ENCODE measurements at places on chromosomes 2 and 18. TPM values are rescaled to one million over a fixed set of nuclear protein-coding genes. Genes with fewer than 3 reads are reported as not detected.

C2orf66 gene
- total RNA-seq = not detected

DNA sequence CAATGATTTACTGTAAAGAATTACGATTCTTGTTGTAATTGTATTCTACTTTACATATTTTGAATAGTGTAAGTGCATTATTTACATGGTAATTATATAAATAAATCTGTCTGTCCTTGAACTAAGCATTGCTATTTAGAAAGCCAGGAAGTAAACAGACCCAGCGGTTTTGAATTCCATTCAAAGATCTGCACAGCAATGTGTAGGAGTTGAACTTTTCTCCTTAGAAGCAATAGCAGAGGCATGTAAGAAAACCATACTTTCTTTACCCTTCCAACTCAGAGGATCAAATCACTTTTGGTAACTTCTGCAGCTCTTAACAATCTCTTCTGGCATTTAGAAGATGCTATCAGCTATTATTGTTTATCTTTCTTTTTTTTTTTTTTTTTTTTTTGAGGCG is 109.2 kb upstream of the VRK2 start:
- DNase-seq = no peak

GRCh38 chr18:6373187-6373586 is 41.5 kb downstream of the L3MBTL4 start:
- DNase-seq = no peak

GRCh38 chr2:235726554-235726953 is 232.7 kb downstream of the AGAP1 start:
- no peak for DNase-seq

DNA sequence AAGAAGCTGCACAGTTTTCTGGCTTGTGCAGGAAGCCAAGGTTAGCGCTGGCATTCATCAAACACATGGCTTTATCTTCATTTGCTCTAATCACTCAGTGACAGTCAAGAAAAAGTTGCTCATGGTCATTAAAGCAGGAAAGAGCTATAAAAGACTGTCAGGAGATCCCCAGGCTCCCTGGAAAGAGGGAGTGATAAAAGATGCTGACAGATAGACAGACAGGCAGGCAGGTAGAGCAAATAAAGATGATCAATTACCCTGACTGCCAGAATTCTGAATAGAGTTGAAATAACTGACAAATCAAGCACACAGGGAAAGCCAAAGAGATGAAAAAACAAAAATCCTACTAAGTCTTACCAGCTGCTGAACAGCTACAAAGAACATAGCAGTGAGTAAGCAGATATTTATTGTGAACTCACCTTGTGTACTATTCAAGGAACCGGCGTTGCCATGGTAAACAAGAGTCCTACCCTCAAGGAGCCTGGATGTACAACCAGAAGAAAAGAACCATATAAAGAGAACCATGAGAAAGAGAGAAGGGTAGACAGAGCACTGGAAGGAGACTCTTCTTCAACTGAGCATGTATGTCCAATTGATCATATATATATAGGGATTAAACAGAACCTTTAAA is 68.0 kb downstream of the RNF152 start:
- DNase-seq = no peak

DNA sequence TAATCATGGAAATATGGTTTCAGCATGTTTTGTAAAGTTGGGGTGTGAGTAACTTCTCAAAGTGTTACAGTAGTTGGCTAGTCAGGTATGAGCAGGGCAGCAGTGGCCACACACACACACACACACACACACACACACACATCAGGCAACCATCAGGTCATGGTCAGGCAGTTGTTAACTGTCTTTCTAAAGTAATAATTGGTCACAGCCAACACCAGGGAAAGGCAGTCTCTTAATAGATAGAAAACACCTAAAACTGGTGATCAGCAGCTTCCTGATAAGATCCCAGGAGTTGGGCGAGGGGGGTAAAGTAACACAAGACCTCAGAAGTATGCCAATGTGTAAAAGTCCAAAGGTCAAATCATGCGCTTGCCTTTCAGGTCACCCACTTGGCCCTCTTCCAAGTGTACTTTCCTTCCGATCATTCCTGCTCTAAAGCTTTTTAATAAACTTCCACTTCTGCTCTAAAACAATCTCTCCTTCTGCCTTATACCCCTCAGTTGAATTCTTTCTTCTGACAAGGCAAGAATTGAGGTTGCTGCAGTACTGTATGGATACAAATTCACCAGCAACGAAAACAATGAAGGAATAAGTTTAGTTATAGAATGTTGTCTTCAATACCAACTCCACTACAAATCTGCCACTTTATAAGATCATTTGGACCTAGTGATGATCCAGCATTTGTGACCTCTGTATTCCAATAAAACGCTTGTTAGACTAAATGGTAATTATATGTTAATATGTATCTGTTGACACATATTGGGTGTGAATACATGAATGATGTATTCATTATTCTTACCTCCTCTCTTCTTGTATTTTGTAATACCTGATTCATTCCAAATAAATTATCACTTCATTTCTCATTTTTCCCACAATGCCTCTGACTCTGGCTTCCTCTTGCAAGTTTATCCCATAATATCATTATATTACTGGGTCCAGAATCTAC is 254.3 kb downstream of the METTL4 start:
- DNase-seq = no peak

STAT4 gene
- 4.8 TPM for total RNA-seq

DNA sequence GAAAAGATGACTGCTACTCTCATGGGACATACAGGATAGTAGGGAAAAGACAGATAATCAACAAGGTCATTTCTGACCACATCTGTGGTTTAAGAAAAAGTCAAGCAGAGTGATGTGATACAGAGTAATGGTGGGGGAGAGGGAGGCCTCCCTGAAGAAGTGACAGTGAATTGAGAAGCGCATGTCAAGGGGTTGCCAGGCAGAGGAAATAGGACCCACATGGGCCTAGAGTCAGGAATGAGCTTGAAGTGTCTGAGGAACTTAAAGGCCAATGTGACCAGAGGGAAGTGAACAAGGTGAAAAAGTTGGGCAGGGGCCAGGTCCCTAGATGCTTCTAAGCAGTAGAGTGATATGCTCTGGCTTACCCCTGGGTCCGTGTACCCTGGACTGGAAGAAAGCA is 113.5 kb upstream of the PPP1CB start:
- DNase-seq = no peak

- peak; percentile 67 for DNase-seq
Measured at GRCh38 chr18:3345885-3346284, 84.0 kb downstream of the MYL12B start.

GRCh38 chr18:13735681-13736080 is 9.2 kb downstream of the RNMT start:
- DNase-seq = no peak

GRCh38 chr2:157271590-157272203 is 14.2 kb downstream of the GALNT5 start:
- DNase-seq = no peak

ATP6V1C2 gene
- total RNA-seq = 12.1 TPM

ALK gene
- 0.41 TPM for total RNA-seq

- no peak for DNase-seq
Measured at GRCh38 chr18:68179811-68180210, 535.1 kb downstream of the TMX3 start.

GRCh38 chr2:101231937-101232730 is 20.6 kb upstream of the CNOT11 start:
- DNase-seq = no peak

DOCK10 gene
- 13.8 TPM for total RNA-seq

HOXD4 gene
- 1.5 TPM for total RNA-seq

GRCh38 chr18:8117006-8117371 is 492.2 kb upstream of the RAB12 start:
- DNase-seq = no peak
